Posterior cingulate gyrus (tissue), 11 donors: ENCODE measurements at places on chromosomes 6 and 20.

GRCh38 chr6:40762981-40763380 is 175.8 kb upstream of the LRFN2 start:
- no peak for DNase-seq

DNA sequence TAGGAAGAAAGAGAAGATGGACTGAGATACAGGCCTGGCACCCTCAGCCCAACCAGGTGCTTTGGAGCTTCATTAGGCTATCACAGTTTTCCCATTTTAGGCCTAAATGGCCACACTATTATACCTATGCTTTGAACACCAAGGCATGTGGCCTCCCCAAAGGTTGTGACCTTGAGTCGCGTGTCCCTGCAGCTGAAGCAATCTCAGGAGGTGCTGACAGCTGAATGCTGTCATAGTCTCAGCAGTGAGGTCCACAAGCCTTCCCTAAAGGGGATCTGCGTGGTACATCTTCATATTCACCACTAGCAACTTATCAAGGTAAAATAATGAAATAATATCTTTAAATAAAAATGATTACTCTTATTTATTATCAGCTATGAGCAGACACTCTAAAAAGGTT is 707.9 kb upstream of the NRSN1 start:
- no peak for DNase-seq

GRCh38 chr20:37309936-37310590 is 20.6 kb downstream of the MANBAL start:
- no peak for DNase-seq

DNA sequence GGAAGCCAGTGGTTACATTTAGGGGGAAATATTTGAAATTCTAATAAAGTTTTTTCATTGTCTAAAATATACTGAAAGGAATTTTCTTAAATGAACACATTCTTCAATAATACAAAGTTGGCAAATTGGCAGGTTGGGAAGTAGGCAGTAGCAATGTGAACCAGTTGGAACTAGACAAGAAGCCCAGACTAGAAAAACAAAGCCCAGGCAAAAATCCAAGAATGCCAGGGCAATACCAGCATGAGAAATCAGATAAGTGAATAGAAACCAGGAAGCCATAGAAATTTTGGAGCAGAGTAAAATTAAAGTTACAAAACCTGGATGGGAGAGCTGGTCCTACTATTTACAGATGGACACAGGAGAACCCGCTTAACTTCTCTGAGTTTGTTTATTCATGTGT is 52.2 kb downstream of the TPBG start:
- no peak for DNase-seq

- DNase-seq: no peak
Measured at GRCh38 chr6:154950979-154951344, 44.2 kb upstream of the TIAM2 start.

DNA sequence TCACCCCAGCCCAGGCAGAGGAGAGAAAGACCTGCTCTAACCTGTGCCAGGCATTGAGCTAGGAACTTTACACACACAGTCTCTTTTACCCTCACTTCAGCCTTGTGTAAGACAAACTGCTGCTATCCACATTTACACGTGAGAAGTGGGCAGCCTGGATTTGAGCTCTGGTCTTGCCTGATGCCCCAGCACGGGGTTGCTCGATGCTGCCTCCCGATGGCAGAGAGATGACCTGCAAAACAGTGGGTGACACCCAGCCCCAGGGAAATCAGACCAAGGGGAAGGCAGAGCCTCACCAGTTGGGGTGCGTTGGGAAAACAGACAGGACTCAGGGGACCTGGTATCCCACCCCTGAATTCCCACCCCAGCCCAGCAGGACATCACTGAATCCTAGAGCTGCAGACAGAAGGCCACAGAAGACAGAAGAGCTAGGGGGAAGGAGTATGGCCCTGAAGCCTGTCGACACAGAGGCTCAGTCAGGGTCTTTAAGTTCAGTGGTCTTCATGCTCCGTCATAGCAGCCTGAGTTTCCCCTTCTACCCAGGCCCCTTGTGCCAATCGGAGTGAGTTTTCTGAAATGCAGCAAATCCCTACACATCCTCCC is 990 bp downstream of the BPI start:
- no peak for DNase-seq

- no peak for DNase-seq
Measured at GRCh38 chr20:13953227-13953626, 37.2 kb downstream of the SEL1L2 start.

- no peak for DNase-seq
Measured at GRCh38 chr20:13685623-13686022, 46.9 kb upstream of the TASP1 start.

- DNase-seq: no peak
Measured at GRCh38 chr6:5674141-5674540, 332.6 kb downstream of the NRN1 start.

- DNase-seq: no peak
Measured at GRCh38 chr6:44057238-44057930, 69.9 kb downstream of the MRPL14 start.

DNA sequence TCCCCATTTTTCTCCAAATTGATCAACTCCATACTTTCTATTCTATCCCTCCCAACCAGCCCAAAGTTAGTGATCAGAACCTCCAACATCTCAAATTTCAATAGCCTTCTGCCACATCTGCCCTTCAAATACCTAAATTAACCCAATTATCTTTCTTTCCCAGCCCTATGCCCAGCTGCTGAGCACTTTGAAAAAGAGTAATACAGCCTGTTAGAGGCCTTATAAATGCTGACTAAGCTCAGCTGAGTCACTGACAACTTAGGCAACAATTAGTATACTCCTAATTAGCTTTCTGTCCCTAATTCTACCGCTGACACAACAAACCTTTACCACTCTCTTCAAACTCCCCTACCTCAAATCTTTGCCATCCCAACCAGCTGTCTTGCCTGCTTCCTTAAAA is 23.5 kb downstream of the RUNX2 start:
- DNase-seq: no peak

DNA sequence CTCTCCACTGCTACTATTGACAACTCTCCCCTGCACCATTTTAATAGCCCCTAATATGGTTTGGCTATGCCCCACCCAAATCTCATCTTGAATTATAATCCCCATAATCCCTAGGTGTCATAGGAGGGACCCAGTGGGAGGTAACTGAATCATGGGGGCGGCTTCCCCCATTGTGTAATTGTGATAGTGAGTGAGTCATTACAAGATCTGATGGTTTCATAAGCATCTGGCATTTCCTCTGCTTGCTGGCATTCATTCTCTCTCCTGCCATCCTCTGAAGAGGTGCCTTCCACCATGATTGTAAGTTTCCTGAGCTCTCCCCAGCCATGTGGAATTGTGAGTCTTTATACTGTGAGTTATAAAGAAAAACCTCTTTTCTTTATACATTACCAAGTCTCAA is 74.1 kb upstream of the TCF21 start:
- no peak for DNase-seq

- DNase-seq: no peak
Measured at GRCh38 chr6:160355001-160355400, 6.8 kb downstream of the SLC22A3 start.
